NCI-H774 (cell line): ENCODE measurements at places on chromosomes 3 and 15.

- no peak for DNase-seq
Measured at GRCh38 chr15:89785774-89786140, 9.6 kb downstream of the MESP2 start.

- no peak for DNase-seq
Measured at GRCh38 chr3:127902486-127902885, 12.5 kb upstream of the KBTBD12 start.

DNA sequence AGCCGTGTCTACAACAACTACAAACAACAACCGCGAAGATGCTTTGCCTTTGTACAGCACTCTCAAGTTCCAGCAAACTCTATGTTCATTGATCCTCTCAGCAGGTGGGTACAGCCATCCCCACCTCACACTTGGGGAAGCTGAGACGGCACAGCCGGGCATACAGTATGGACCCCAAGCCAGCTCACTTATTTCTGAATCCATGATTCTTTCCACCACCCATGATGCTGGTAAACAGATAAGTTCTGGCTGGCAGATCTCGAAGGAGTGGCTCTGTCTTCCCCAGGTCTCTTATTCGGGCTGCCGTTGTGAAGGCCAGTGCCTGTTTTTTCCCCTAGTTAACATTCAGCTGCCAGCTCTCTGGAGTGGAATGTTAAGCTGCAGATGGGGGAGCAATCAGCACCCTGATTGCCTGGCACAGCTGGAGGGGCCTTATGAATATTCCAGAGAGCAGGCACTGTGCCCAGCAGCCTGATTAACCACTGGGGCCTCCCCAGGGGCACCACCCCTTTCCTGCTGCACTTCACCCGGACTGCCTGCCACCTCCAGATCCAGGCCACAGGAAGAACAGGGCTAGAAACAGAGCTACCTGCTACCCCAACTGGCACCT, 73.2 kb downstream of the CORO2B start:
- DNase-seq = no peak

DNA sequence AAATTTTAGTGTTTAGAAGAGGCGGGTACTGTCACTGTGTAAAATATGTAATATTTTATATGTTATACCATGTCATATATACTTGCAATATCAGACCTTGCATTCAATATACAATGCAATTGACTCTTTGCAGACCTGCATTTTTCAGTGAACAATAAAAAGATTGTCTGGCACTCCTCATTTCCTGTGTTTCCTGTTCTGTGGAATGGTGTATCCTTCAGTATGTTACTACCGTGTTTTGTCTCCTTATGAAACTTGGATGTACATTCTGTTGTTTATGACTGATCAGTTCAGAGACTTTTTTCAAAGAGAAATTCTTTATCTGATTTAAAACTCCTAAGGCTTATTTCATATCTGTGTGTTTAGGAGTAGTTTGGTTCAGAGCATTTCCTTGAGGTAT, 31.5 kb downstream of the APH1B start:
- DNase-seq = no peak

GRCh38 chr3:114714237-114714636, 420.4 kb downstream of the TIGIT start:
- DNase-seq = no peak

- DNase-seq = no peak
Measured at GRCh38 chr3:152391671-152392070, 122.9 kb downstream of the MBNL1 start.

- peak; percentile 87 for DNase-seq
Measured at GRCh38 chr3:138774529-138775253, 60.0 kb downstream of the PIK3CB start.

- DNase-seq = no peak
Measured at GRCh38 chr3:118761291-118761606, 273.4 kb downstream of the IGSF11 start.

DNA sequence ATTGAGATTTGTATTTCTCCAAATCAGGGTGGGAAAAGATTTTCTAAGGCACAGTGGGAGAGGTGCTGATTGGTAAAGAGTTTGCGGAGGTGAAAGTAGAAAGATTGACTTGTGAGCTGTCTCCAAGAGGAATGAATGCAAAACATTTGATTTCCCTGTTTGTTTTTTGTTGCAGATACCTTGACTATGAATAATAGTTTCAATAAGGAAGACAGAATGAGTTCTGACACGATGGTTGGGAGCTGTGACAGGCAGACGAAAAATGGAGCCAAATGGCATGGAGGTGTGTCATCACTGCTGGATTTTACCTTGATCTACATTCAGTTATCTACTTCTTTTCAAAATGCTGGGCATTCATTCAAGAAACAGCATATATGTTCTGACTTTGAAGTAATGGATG, 145.1 kb downstream of the NFKBIZ start:
- DNase-seq = no peak

DNA sequence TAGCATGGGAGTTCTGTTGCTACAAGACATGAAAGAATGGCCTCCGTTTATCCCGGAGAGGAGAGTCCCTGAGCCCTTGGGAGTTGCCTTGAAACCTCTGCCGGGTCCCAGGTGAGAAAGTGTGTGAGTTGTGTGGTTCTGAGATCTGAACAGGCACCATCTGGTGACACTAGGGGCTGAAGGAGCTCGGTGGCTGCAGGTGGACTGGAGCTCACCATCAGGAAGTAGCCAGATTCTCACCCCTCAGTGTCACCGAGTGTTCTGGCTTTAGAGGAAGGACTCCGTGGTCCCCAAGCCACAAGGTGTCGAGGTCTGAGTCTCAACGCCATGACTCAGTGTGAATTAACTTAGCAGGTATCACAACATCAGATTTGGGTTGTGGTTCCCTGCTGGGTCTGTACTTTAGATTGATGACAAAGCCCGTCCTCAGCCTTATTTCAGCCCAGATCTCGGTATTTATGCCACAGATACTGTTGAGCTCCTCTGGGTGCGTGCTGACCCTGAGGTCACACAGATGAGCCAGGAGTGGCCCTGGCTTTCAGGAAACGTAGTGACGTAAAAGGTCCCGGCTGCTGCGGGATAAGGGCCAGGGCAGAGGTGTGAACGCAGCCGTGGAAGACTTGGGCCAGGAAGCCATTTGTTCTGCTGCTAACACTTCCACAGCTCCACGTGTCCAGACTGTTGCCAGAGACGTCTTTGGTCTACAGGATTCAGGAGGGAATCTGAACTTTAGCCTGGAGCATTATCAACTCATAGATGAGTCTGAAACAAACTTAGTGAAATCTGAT, 54.4 kb downstream of the PGPEP1L start:
- no peak for DNase-seq

GRCh38 chr3:54994111-54994513, 66.3 kb upstream of the LRTM1 start:
- DNase-seq = no peak

DNA sequence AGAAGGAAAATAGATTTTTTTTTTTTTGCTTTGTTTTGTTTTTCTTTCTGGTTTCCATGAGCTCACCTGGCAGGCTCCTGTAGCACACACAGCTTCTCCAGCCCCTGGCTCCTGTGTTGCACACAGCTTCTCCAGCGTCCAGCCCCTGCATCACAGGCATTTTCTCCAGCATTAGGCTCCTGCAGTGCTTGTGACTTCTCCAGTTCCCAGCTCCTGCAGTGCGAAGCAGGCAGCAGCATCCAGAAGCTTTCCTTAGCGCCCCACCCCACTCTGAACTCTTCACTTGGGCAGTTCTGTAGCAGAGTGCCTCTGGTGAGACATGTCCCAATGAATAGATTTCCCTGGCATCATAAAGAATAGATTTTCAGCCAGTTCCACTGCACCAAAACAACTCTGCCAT, 5.5 kb upstream of the CCDC39 start:
- no peak for DNase-seq

- no peak for DNase-seq
Measured at GRCh38 chr15:31200735-31201151, 99.2 kb upstream of the TRPM1 start.

DNA sequence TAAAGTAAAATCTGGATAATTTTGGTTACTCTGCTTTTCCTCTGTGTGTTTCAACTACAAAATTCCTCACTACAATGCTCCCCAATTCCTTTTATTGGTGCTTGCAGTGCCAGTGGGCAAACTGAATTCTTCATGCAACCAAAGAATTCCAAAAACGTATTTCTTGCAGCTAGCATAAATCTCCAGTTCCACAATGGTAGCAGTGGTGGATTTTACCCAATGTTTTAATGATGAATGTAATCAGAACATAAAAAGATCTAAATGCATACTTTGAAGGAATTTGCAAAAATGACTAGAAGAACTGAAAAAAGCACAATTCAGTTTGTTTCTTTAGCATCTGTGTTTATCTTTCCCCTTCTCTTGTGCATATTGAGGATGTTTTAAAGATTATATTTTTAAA, 359.6 kb upstream of the TPRG1 start:
- DNase-seq = no peak

- DNase-seq = no peak
Measured at GRCh38 chr15:55372701-55373440, 35.3 kb downstream of the CCPG1 start.

GRCh38 chr3:104920512-104920911, 446.2 kb upstream of the ALCAM start:
- DNase-seq = no peak

DNA sequence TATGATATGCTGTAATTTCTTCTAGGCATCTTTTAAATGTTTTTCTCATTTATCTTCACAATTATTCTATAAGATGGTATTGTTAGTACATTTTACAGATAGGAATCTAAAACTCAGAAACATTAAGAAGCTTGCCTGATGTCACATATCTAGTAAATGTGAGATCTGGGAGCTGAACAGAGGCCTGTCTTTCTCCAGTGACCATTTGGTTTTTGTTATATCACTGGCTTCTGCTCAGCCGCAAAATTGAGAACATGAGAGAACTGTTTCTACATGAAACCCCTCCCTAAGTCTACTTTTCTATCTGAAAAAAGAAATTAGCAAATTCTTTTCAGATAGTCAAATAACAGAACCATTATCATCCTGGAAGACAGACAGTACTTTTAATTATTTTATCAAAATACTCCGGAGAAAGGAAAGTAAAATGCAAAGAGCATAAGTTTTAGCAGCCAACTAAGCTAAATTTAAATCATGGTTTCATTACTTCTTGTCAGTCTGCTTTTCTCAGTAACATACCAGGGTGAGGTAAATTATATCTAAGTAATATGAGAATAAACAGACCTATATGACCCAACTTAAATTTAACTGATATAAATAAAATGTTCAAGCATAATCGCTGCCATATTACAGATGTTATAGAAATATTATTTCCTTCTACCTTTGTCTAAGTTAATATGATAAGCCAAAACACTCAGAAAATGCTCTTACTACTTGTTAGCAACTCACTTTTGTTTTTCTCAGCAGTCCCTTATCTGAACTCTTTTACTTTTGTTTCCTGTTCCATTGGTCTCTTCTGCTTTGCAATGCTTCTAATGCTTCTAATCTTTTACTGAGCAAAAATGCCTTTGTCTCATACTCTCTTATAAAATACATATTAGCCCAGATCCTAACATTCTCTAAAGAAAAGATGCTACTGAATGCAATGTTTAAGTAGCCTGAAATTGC, 68.0 kb upstream of the MBNL1 start:
- DNase-seq = no peak

DNA sequence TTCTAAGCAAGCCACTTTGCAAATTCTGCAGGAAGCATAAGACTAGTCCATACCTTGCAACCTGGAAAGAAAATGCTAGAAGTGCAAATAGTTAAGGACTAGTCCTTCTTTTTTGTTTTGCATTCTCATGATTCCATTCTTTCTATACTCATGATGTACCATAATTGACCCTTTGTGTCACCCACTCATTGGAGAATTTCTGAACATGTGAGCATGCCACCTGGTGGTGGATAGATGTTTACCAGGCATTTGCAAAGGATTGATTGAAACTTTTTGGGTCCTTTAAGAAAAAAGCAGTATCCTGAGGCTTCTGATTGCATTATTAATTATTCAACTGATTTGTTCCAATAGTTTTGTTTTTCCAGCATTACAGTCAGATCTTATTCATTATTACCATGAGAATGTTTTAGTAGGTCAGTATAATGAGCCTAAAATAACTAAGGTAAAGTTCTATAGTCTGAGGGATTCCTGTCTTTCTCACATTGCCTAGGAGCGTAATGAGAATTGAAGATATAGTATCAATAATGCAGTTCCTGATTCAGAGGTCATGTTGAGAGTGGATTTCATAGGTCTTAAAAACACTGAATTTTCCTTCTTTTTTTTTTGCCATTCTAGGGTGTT, 20.2 kb upstream of the DIPK2A start:
- DNase-seq = no peak

DNA sequence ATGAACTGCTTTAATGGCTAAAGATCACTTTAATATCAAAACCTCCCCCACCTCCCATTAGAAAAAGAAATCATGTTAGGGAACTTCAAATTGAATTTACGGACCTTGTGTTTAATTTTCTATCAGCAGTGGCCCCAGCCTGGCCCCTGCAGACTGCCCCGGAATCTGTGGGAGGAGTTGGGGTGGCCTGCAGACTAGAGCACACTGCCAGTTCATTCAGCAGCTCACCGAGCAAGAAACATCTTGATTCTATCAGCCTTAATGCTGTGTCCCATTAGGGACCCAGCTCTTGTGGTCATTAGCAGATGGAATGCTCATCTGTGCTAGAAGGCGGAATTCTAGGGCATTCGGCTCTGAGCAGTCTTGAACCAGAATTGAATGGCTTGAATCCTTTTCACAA, 54.2 kb downstream of the FLNB start:
- no peak for DNase-seq

DNA sequence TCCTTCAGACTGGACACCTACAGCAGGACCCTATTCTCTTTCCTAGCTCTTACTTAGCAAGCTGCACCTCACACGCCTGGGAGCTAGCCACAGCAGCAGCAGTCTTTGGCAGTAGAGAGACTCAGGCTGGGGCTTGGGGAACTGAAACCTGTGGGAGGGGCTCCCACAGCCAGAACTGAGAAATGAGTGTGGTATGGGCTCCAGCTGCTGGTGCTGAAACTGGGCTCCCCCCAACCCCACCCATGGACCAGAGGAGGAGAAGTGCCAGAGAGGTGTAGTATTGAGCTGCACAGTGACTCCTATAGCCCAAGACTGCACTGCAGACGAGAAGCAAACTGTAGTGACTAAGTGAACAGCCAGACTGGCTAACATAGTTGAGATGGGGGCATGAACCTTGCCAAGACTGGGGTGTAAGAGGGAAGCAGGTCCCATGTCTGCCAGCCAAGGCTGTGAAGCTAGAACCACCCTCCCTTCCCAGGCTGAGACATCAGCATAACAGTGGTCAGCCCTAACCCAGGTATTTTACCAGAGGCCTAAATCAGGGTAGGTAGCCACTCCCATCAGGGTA, 62.5 kb downstream of the MYO5A start:
- no peak for DNase-seq

DNA sequence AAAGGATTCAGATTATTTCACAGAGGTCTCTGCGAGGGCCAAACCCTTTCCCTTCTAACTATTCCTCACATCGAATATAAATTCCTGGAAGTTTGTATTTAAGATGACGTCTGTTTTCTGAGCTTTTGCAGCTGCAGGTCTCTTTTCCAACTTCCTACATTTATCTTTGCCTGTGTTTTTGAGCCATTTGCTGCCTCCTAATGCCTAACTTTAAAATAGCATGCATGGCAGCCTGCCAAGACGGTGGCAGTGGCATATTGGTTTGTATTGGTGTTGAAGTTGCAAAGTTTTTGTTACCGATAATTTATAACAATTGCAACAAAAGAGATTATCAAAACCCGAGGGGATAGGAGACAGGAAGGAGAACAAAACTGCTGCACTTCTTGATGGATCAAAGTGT, 187.1 kb upstream of the DNAJC19 start:
- DNase-seq = peak; percentile 70

- no peak for DNase-seq
Measured at GRCh38 chr3:78804251-78805037, 963.4 kb downstream of the ROBO1 start.

GRCh38 chr3:144028798-144029411, 57.3 kb downstream of the DIPK2A start:
- DNase-seq = no peak

- DNase-seq = no peak
Measured at GRCh38 chr3:115760716-115761115, 137.4 kb downstream of the GAP43 start.
